G401 (cell line): ENCODE measurements at places on chromosomes 7 and 10. TPM values are rescaled to one million over a fixed set of nuclear protein-coding genes. Genes with fewer than 3 reads are reported as not detected.
A peak's percentile ranks its signal among the peaks of the same experiment; 100 is the strongest.

The MALSU1 gene
- total RNA-seq, result 62.6 and 73.2 TPM in 2 replicates

The WDFY4 gene
- not detected in 2 replicates for total RNA-seq

The MBL2 gene
- 0.17 and 0.43 TPM in 2 replicates for total RNA-seq

The VWC2 gene
- not detected in 2 replicates for total RNA-seq

The ZP3 gene
- 1.3 and 3.0 TPM in 2 replicates for total RNA-seq

The CPXM2 gene
- not detected in 2 replicates for total RNA-seq

DNA sequence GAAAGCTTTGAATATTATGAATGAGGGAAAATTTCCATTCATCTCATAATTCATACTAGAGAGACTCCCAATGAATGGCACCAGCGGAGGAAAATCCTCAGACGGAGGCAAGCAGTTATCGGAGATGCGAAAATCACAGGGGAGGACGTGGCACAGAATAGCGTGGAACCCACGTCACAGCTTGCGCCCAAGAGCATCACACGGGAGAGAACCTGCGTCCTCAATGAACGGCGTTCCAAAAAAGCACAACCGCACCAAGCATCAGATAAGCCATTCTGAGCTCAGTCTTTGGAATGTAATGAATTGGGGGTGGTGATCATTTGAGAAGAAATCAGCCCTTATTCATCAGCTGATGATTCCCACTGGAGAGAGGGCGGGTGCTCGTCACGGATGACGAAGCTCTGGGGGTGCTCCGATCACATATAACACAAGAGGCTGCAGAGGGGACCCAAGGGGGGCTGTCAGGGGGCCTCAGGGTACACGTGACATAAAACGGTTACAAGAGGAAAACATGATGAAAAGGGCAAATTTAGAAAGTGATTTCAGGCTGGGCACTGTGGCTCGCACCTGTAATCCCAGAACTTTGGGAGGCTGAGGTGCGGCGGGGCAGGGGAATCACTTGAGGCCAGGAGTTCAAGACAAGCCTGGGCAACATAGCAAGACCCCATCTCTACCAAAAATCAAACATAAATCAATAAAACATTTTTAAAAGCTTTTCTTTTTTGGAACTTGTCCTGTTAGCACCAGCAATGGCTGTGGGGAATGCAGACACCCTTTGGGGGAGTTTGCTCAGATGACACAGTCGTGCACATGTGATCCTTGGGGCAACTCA is 33.8 kb upstream of the FIS1 start:
- DNase-seq, result no peak

GRCh38 chr7:128831178-128831993 is 1.2 kb downstream of the FLNC start:
- DNase-seq, result peak; percentile 40

DNA sequence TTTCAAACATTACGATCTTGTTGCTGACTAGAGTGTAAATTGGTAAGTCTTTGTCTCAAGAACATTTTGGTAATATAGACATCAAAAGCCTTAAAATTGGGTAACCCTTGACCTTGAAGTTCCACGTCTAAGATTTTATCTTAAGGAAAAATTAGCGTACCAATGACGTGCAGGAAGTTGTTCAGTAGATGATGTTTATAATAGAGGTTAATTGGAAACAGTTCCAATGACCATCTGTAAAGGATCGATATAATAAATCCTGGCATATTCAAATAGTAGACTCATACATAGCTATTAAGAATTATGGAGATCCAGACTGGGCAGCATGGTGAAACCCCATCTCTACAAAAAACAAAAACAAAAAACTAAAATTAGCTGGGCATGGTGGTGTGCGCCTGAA is 20.5 kb downstream of the GRK5 start:
- no peak for DNase-seq

GRCh38 chr7:85392789-85393188 is 205.9 kb upstream of the SEMA3D start:
- no peak for DNase-seq

GRCh38 chr7:106370542-106370941 is 85.8 kb upstream of the NAMPT start:
- no peak for DNase-seq

DNA sequence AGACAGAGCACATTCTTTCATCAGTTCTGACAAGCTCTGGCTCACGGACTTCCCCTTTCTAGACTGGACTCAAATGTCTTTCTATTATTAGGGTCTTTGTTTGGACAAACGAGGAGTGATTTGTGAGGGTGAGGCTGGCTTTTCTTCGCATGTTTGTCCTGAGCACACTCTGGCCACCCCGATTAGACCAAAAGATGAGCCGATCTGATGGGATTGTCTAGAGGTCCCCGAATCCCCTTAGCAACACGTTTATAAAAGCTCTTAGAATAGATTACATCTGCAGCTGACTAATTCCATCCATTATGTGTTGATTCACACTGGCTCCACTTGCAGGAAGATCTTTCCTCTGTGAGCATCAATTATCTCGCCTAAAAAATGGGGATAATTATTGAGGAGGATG is 675.4 kb upstream of the AUTS2 start:
- no peak for DNase-seq

- no peak for DNase-seq
Measured at GRCh38 chr7:55207436-55208125, 157.6 kb upstream of the LANCL2 start.

- no peak for DNase-seq
Measured at GRCh38 chr10:34716958-34717357, 98.1 kb downstream of the PARD3 start.

- no peak for DNase-seq
Measured at GRCh38 chr7:105022458-105022857, 8.5 kb downstream of the KMT2E start.

GRCh38 chr7:96183163-96183670 is 138.7 kb downstream of the SLC25A13 start:
- DNase-seq, result peak; percentile 39

DNA sequence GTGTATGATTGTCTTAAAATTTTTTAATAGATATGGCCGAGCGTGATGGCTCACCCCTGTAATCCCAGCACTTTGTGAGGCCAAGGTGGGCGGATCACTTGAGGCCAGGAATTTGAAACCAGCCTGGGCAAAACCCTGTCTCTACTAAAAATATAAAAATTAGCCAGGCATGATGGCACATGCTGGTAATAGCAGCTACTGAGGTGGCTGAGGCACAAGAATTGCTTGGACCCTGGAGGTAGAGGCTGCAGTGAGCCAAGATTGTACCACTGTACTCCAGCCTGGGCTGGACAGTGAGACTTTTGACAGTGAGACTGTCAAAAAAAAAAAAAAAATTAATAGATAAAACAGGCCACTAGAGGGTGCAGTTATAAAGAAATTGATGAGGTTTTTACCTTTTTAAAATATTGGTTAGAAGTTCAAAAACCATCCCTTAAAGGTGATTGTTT is 20.5 kb downstream of the NOM1 start:
- DNase-seq, result no peak

DNA sequence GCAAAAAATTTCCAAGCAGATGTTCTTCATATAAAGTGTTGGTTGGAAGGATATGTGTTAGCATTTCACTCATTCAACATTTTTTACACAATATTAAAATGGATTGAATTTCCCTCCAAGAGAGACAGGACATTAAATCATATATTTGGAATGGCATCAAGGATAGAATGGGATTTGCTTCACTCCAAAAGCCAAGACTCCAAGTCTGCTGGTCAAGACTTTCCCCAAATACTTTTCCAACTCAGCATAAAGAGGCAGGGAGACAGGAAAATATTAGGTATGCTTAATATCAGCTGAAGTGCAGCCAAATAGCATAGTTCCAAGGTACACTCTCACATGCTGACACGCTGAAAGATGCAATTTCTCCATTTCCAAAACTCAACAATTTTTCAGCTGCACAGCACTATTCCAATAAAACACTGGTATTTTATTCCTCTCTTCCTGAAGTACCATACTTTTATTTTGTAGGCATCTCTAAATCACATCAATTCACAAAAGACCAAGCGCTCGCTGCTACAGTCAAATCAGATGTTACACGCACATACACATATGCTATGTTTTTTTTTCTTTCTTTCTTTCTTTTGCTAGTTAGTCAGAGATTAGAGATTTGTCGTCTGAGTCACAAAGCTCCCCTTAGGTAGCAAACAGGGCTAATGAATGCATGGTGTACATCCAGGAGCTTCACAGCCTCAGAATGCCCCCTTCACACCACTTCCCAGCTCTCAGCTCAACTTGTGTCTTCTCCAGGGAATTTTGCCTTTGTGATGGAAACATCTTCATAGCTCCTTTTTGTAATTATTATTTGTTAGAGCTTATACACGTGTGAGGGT is 1033.8 kb upstream of the AUTS2 start:
- no peak for DNase-seq
